ENCODE measurements at places on chromosomes 5 and 9.

DNA sequence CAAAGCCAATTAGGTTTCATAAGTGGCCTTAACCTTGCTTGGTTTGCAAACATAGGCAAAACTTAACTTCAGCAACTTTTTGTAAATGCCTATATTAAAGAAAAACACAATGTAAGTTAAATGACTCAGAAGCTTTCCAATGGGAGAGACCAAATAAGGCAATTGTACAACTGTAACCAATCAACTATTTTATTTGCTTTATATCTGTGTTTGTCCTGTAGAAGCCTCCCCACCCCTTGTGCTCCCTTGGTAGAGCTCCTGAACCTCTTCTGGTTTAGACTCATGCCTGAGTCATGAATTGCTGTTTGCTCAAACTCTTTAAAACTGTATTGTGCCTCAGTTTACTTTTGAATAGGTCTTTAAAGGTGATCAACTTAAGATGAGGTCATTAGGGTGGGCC, 3.0 kb upstream of the C1QTNF3 start:
- DNase-seq = no peak

- DNase-seq = no peak
These were observed 87.2 kb downstream of the NTRK2 start for GRCh38 chr9:84756731-84757130.

DNA sequence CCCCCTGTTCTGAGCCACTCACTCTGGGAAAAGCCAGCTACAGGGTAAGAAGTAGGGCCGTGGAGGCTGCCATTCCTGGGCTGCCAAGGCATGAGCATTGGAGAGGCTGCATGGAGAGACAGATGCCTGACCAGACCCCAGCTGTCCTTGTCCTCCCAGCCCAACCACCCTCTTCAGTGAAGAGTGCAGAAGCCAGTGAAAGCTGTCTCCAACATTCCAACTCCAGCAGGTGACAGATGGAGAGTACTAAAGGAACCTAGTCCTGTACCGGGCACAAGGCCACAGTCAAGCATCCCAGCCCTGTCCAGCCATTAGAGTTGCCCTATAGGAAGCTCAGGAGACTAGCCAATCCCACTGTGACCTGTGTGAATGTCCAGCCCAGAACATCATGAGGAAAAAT, 165.1 kb downstream of the DIRAS2 start:
- DNase-seq = no peak

GRCh38 chr5:40939753-40940152, 30.5 kb downstream of the C7 start:
- no peak for DNase-seq

- DNase-seq = peak; percentile 88
These were observed 29.6 kb downstream of the LHX2 start for GRCh38 chr9:124040935-124041816.

GRCh38 chr9:127163409-127163808, 41.0 kb upstream of the ANGPTL2 start:
- DNase-seq = peak; percentile 45

Measured in activated CD8-positive, alpha-beta memory T cell treated with anti-CD3 and anti-CD28 coated beads, Interleukin-2, amount 50 U/mL, for 48 hours (primary cell).